PC-9 (cell line): ENCODE measurements at places on chromosomes 7 and 10.

- no peak for DNase-seq
Measured at GRCh38 chr7:101166909-101167644, 1.7 kb upstream of the VGF start.

DNA sequence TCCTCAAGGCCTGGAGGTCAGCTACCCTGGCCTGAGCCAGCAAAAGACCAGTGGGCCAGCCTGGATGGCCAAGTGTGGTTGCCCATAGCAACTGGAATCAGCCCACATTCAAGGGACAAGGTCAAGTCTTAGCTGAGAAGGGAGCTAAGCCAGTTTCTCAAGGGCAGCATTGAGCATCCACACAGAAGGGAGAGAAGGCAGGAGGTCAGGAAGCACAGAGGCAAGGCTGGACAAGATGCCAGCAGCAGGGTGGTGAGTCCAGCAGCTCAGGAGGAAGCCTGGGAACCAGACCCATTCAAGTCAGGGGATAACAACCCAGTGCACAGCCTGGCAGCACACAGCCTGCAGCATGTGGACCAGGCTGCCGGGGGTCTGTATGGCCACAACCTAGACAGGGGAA lies 54.0 kb upstream of the ZMIZ1 start:
- DNase-seq = no peak

- no peak for DNase-seq
Measured at GRCh38 chr10:86689146-86689545, 20.8 kb downstream of the LDB3 start.

DNA sequence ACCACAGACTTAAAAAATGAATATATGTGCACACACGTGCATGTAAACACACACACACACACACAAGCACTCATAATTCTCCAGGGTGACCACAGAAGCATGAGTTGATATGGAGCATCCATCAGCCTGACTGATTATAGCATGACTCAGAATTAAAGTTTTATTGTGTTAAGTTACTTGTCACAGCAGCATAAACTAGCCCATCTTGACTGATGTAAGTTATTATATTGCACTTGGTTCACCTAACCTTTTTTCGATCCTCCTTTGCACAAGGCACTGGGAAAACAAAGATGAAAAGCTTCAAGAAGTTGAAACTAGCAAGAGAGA lies 18.8 kb upstream of the SLC35G1 start:
- no peak for DNase-seq

- DNase-seq = no peak
Measured at GRCh38 chr10:60351191-60351853, 38.4 kb downstream of the ANK3 start.
